Inflammatory macrophage treated with lipopolysaccharide for 4 hours (primary cell): ENCODE measurements at places on chromosomes 1 and 21.

DNA sequence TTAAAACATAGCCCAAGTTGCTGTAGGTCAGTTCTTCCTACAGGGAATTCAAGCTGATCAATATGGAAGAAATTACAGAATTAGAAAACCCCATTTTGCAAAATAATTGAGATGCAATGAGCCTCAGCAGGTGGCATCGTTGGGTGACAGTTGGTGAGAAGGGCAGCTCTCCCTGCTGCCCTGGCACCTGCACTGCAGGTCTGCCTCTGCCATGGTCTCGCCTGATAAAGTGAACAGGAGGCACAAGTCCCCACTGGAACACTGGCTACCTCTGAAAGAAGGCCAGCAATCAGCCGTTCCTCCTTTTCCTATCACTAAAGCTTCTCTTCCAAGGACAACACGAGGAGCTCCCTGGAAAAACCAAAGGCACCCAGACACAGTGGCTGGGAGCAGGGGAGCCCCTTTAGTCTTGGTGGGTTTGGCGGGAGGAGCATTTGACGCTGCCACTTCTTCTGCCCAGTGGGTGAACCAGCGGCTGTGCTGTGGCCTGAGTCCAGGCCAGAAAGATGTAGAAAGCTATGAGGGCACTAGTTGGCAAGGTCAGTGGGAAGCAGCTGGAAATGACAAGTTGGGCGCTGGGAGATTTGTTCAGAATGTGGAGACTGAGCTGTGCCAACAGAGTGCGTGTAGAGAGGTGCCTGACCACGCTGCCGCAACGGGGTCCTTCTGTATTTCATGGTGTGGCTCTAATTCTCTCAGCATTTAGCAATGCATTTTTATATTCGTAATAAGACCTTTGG is 93.1 kb downstream of the RIPK4 start:
- no peak for DNase-seq

GRCh38 chr1:28032281-28032680 is 56.1 kb downstream of the EYA3 start:
- no peak for DNase-seq

DNA sequence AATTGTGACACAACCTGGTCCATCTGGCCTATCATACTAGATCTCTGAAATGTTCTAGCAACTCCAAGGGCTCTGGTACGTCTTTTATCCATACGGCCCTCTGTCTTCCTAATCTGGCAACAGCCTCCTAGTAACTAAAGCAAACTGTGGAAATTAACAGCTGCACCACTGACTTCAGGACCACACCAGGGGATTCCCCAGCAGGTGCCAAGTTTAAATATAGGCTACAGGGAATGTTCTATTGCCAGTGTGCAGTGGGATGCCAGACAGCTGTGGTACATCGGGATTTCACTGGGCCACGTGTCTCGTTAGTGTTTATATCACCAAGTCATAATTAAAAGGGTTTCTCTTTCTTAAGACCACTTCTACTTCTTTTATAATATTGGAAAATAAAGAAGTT is 94.3 kb downstream of the RGS2 start:
- no peak for DNase-seq

DNA sequence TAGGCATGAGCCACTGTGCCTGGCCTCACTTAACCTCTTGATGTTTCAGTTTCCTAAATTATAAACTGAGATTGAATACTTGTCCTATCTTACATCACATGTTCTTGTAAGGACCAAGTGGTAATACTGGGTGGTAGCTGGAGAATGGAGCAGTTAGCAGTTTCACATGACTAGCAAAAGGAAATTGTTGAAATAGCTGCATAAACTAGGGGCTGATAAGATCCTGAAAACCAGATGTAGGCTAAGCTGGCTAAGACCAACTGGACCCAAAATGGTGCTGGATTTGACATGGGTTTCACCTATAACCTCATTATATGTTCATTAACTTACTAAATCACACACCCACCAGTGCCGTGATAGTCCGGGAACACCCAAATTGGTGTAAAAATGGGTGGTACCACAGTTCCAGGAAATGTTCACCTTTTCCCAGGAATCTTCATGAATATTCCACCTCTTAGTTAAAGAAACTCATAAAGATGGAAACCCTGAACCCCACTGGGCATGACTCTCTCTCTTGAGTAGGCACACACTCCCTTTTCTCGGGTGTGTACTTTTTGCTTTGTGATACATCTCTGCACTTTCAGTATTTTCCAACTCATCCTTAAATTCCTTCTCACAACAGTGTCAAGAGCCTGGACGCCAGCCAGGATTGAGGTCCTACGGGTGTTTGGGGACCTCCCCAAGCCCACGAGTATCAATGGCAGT is at the start of gene PAPPA2:
PAPPA2 (plus strand) TSS at position 502 of the 705 bp plus-strand sequence. CDS start 93,148 bp downstream, outside the sequence.
- no peak for DNase-seq

DNA sequence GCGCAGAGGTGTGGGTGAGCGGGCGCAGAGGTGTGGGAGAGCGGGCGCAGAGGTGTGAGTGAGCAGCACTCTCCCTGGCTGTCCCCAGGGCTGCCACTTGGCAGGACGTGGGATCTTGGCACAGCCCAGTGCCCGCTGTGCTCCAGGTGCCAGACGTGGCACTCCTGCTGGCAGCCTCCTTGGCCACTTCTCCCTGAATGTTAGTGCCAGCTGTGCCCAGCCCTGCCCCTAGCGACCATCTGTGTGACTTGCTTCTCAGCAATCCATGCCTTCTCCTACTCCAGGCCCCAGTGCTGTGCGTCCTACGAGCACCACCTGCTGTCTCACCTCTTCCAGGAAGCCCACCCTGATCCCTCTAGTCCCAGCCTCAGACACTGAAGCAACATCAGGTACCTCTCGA is 30.5 kb downstream of the KRTAP10-1 start:
- no peak for DNase-seq

- no peak for DNase-seq
Observed at GRCh38 chr1:224779536-224779935, 149.9 kb upstream of the DNAH14 start.

GRCh38 chr1:222081859-222082258 is 340.0 kb upstream of the DUSP10 start:
- DNase-seq = no peak

GRCh38 chr1:203136409-203137042 is 9.0 kb downstream of the ADORA1 start:
- DNase-seq = no peak

- DNase-seq = peak; percentile 84
Observed at GRCh38 chr1:112718691-112719418, 3.7 kb upstream of the PPM1J start.

- no peak for DNase-seq
Observed at GRCh38 chr1:153393926-153394325, 3.1 kb upstream of the S100A8 start.
